GF-D8 (cell line): ENCODE measurements at places on chromosomes 11 and 22.

- DNase-seq = no peak
Measured at GRCh38 chr11:113722934-113723333, 16.8 kb upstream of the TMPRSS5 start.

GRCh38 chr11:79174045-79175008, 266.5 kb downstream of the TENM4 start:
- no peak for DNase-seq

DNA sequence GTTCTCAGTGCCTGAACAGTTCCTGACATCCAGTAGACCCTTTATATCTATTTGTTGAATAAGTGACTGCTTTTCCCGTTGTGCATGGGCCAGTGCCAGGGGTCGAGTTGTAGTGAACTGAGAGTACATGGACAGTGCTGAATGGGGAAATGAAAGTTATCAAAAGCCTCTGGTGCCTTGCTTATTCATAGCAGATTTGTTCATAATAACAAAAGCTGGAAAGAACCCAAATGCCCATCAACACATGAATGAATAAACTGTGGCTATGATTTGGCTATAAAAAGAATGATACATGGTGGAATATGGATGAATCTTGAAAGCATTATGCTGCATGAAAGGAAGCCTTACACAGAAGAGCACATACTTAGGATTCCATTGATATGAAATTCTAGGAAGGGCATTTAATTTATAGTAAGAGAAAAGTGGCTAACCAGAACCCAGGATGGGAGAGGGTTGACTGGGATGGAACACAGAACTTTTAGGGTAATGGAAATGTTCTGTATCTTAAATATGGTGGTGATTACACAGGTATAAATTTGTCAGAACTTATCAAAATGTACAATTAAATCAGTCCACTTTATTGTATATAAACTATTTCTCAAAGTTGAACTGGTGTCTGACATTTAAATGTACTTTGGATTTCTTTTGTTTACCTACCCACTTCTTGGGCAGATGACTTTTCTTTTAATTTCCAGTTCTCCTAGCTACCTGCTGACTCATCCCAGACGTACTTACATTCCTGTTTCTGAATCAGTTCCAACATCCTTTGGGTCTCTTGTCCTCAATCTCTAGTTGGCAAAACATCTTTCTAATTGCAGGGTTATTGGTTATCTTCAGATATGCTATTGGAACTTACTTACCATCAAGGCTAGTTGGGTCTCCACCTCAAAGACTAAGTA, 42.8 kb downstream of the PACS1 start:
- DNase-seq = no peak

DNA sequence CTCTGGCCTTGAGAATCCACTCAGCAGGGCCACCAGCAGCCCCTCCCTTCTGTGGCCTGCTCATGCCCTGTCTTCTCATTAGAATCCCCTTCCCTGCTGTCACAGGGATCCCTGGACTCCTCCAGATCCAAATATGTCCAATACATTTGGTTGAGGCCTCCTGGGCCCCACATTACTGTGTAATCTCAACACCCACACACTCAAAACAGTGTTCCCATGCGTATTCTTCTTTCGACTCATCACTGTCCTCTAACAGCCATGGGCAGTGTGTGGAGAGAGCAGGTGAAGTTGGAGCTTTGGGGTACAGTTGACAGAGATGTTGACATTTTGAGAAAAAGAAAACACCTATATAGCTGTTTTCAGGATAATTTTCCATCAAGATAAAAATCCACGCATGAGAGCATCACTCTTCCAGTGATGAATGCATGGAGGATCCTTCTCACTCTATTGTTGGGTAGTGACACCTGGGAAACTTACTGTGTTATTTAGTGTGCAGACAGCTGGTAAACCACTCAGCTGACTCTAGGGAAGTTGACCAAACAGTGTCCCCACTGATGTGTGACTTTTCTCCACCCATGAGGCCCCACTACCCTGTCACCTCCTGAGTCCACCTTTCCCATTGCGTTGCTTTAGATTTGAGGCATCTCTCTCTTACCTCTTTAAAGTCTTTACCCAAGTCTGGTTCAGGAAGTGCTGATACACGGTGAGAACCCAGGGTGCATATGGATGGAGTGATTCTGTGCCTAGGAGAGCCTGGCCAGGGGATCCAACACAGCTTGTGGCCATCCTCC, 28.7 kb upstream of the VPREB1 start:
- DNase-seq = no peak
